G401 (cell line): ENCODE measurements at places on chromosomes 2 and 18.

DNA sequence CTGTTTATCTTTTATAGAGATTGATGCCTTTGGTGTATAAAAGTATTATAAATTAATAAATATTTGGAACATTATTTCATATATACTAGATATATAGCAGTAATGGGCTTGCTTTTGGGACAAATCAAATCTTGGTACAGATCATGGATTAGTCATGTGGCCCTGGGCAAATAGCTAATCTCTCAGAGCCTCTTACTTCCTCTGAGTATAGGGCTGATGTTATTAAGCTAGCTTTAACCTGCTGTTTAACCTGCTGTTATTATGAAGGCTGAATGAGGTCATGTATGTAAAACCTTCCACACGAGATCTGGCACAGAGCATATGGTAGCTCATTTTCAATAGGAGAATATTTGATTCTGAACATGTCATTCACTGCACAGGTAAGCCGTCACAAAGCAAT lies 5.7 kb downstream of the ITGB6 start:
- DNase-seq, result no peak

DNA sequence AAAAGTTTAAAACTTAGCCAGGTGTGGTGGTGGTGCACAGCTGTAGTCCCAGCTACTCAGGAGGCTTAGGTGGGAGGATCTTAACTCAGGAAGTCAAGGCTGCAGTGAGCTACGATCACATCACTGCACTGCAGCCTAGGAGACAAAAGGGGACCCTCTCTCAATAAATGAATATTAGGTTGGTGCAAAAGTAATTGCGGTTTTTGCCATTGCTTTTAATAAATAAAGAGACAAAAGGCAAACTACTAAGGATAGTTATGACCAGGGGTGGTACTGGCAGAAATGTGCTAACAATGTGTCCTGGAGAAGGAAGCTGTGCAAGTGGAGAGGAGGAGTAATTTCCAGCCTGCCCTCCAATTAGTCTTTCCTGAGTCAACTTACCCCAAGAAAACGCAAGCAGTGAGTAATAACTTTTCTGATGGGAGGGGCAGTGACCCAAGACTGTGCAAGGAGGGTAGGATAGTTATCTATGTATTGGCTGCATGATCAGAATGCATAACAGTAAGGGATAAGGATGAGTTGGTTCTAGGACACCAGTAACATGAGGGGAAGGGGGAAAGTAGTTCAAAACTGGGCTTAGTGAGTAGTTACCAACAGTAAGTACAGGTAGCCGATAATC lies 1.5 kb downstream of the EXOC6B start:
- no peak for DNase-seq

- peak; percentile 69 for DNase-seq
Measured at GRCh38 chr2:53786352-53786704, 425 bp downstream of the ASB3 start.

GRCh38 chr2:3223080-3223923 lies 154.3 kb downstream of the EIPR1 start:
- DNase-seq, result no peak

- no peak for DNase-seq
Measured at GRCh38 chr2:134250840-134251461, 2.9 kb upstream of the MGAT5 start.

- no peak for DNase-seq
Measured at GRCh38 chr2:233468741-233469110, 97.9 kb downstream of the USP40 start.

GRCh38 chr2:231604101-231604684 lies 11.5 kb downstream of the TEX44 start:
- no peak for DNase-seq

DNA sequence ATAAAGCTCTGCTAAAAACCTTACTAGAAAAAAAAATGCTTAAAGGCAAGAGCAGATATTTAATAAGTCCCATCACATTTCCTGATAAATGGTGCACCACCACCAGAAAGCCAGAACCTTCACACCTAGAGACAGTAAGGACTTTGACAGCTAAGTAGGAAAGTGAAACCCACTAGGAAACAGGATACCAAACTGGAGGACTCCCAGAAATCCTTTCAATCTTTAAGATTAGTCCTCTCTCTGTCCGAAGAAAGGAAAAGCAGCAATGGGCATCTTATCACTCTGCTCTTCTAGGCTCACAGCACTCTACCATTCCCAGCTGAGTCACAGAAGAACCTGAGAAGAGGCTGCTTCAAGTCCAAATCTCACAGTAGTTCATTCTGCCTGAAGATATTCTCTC lies 3.7 kb downstream of the DYM start:
- DNase-seq, result no peak

GRCh38 chr18:7207366-7207915 lies 23.4 kb upstream of the LRRC30 start:
- DNase-seq, result no peak

GRCh38 chr2:181074457-181074856 lies 94.1 kb downstream of the UBE2E3 start:
- no peak for DNase-seq

DNA sequence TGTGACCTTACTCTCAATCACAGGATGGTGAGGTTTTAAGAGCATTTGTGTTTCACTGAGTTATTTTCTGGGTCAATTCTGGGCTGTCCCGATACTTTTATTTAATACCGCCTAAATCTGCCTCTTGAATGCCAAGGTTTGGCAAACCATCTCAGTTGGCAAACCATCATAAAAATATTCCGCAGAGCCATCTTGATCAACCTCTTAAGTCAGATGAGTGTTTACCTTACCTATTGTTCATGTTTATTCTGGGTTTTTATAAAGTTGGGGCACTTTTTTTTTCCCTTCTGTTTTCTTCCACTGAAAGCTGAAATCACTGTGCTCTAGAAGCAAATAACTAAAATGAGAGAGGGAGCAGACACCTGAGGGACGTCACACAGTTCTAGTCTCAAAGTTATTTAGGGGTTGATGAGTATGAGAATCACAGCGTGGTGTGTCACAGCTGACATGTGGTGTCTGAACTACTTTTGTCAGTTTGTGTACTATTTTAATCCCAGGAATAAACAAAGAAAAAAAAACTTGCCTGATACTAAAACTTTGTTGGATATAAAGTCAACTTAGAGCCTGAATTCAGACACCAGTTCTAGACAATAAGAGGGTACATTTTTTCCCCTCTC lies 48.6 kb downstream of the ETAA1 start:
- DNase-seq, result no peak

- DNase-seq, result no peak
Measured at GRCh38 chr18:34738175-34738894, 28.2 kb downstream of the DTNA start.

- no peak for DNase-seq
Measured at GRCh38 chr18:23867006-23867405, 147.5 kb upstream of the TTC39C start.

DNA sequence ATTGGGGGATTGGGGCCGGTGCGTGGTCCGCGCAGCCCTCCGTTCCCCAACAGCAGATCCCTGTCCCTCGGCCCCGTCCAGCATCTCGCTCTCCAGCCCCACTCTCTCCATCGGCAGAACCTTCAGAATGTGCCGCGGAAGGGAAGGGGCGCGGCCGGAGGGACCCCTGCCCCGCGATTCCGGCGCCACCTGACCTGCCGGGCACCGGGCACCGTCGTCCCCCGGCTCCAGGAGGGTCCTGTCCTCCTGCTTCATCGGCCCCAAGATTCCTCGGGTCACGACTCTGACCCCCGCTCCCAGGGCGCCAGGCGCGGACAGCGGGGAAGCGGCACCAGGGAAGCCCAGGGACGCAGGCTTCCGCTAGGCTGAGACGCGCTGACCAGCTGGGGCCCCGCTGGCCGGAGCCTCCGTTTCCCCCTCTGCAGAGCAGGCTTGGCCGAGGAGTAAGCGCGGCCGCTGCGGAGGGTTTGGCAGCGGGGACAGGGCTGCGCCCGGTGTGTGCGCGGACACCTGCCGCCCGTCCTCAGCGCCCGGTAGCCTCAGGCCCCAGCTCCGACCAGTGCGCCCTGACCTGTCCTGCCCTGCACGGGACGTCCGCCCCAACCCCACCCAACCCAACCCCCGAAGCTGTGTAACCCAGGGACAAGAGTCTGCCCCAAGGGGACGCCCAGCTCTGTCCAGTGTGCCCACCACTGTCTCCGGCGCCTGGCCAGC lies 16.8 kb upstream of the BOK start:
- no peak for DNase-seq

- no peak for DNase-seq
Measured at GRCh38 chr2:149261692-149262091, 68.7 kb upstream of the LYPD6 start.

- no peak for DNase-seq
Measured at GRCh38 chr2:132977812-132978529, 308.0 kb upstream of the LYPD1 start.

DNA sequence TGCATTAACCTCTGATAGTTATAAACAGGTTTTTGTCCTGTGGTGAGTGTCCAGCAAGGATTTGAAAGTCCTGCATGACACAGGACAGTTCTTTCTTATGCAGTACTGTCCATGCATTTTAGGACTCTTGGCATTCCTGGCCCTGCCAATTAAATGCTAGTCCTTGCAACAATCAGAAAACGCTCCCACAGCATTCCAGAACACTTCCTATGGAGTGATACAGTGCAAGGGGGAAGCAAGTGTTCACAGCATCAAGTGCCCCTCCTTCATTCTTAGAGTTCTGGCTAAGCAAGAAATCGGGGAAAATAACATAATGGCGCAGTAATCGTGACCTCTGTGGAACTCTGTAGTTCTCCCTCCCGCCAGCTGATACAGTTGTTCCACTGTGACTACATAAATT lies 62.9 kb downstream of the ARHGAP28 start:
- no peak for DNase-seq

DNA sequence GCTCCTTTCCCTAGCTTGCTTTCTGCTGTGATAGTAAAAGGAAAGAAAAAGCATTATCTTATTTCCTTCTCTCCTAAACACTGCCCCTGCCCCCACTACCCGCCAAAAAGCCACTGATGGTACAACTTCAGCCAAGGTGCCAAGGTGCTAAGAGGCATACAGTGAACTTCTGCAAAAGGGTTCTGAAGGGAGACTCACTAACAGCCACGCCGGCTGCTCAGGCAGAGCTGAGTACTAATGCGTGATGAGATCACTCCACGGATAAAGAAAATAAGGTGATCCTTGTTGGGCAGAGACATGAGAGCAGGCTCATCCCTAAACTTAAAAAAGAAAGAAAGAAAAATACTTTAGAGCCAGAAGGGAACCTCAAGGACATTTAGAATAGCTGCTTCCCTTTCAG lies 60.5 kb upstream of the PXDN start:
- no peak for DNase-seq

DNA sequence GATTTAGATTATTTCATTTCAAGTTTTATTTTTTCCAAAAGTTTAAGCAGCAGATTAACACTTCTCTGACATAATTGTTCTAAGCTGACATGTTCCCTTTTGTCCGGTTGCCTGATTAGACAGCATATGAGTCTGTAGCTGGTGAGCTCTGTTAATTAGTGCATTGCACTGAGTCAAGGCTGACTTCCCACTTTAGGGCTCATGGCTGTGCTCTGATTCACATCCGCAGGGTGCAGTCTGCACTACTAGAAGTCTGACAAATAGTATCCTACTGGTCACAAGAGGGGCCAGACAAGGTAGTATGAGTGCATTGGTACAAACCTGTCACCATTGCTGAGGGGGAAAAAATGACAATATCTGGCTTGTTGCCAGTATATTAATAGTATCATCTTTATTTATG lies 443.9 kb upstream of the ZNF804A start:
- no peak for DNase-seq

DNA sequence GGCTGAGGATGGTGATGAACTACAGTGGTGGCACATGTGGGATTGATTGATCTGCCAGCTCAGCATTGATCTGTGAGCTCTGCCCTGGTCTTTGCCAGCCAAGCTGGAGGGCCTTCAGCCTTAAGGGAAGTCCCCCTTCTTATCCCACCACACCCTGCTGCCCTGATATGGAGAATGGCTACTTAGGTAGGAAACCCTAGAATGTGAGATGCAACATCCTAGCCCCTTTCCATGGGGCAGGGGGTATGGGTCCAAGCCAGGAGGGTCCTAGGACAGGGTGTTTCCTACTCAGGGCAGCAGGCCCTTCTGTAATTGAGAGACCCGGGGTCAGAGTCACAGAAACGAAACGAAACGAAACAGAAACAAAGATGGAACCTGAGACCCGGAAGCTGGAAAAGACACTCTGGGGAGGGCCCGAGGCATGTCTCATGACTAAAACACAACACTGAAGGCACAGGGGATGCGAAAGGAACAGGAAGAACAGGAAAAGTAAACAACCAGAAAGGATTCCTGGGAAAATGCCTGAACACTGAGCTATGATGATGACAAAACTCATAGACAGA lies 16.9 kb upstream of the SULT1C2 start:
- no peak for DNase-seq

GRCh38 chr2:121502781-121503180 lies 27.9 kb upstream of the RNU4ATAC start:
- no peak for DNase-seq

GRCh38 chr2:24360963-24361330 lies 611 bp upstream of the ITSN2 start:
- DNase-seq, result no peak

- no peak for DNase-seq
Measured at GRCh38 chr18:37511721-37512298, 53.8 kb downstream of the CELF4 start.

DNA sequence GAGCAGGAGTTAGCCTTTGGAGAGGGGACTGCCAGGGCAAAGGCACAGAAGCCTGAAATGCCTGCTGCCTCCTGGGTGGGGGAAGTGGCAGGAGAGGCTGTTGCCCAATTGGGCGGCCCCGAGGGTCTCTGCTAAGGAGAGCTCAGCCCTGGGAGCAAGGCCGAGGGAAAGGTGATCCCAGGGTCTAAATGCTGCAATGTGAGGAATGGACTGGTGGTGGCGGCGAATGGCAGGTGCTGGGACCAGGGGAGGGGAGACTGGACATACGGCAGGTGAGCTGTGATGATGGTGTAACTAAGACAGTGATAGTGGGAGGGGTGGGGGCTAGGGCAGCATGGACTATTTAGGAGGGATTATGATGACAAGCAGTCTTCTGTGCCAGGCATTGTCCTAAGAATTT lies 104.0 kb downstream of the DYSF start:
- no peak for DNase-seq

DNA sequence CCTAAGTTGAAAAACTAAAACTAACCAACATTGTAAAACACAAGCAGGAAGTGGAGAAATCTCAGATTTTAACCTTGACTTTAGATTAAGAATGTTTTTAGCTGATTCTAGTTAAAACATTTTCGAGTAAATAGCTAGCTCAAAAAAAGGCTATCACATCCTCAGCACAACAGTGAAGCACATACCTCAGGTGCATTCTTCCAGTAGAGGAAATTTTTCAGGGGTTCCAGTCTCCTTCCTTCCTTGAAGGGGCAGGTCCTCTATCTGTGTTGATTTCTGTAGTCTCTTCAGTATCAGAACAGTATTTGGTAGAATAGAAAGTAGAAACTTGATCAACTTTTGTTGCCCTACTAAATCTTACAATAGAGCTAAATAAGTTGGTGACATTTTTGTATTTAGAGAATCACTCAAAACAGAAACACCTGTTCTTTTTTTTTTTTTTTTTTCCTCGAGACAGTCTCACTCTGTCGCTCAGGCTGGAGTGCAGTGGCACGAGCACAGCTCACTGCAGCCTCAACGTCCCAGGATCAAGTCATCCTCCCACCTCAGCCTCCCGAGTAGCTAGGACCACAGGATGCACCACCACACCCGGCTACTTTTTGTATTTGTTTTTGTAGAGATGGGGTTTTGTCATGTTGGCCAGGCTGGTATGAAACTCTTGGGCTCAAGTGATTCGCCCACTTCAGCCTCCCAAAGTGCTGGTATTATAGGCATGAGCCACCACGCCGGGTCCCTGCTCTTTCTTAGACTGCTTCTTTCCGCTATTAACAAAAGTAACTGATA lies 6.9 kb upstream of the GPR155 start:
- DNase-seq, result no peak

GRCh38 chr2:238652053-238652770 lies 195.7 kb upstream of the TWIST2 start:
- DNase-seq, result no peak
